Osteocyte (in vitro differentiated cells): ENCODE measurements at places on chromosomes 7 and 10. TPM values are rescaled to one million over a fixed set of nuclear protein-coding genes. Genes with fewer than 3 reads are reported as not detected.

GRCh38 chr7:42175834-42176723, 60.9 kb downstream of the GLI3 start:
- no peak overlapping the region for H3K27ac ChIP-seq
- peaks cover 32% of the 10 kb centered on the region for H3K36me3 ChIP-seq
- H3K27me3 ChIP-seq, result no peaks in the 10 kb centered on the region

GRCh38 chr7:71021131-71021530, 110.8 kb upstream of the GALNT17 start:
- H3K4me1 ChIP-seq, result no peaks in the 10 kb centered on the region
- no peak for DNase-seq
- no peak overlapping the region for H3K4me3 ChIP-seq
- no peaks in the 10 kb centered on the region for H3K36me3 ChIP-seq
- no peaks in the 10 kb centered on the region for H3K27me3 ChIP-seq

Gene UCN3
- total RNA-seq, result not detected in 2 replicates

DNA sequence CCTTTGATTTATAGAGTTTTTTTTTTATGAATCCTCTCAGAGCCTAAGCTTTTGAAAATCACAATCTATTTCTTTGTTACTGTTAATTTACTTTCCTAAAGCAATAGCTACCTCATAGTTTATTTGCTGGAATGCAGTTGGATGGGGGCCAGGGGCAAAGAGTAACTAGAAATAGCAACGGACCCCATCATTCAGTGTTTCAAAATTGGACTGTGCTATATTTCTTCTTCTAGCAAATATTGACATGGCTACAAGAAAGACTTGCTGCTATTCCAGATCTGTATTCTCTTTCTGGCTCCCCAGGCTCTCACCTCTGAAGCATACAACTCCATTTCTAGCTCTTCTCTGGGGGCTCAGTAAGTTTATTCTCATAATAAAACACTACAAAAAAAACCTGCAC, 661.6 kb upstream of the NRG3 start:
- no peaks in the 10 kb centered on the region for H3K4me1 ChIP-seq

GRCh38 chr10:132847416-132847777, 61.5 kb upstream of the NKX6-2 start:
- no peaks in the 10 kb centered on the region for H3K4me1 ChIP-seq
- no peak overlapping the region for H3K27ac ChIP-seq
- H3K27me3 ChIP-seq, result peaks cover 4% of the 10 kb centered on the region
- no peak overlapping the region for H3K4me3 ChIP-seq
- peak; percentile 81 for DNase-seq

Gene ALOX5
- not detected in 2 replicates for total RNA-seq

Gene EBLN1
- total RNA-seq, result not detected in 2 replicates

DNA sequence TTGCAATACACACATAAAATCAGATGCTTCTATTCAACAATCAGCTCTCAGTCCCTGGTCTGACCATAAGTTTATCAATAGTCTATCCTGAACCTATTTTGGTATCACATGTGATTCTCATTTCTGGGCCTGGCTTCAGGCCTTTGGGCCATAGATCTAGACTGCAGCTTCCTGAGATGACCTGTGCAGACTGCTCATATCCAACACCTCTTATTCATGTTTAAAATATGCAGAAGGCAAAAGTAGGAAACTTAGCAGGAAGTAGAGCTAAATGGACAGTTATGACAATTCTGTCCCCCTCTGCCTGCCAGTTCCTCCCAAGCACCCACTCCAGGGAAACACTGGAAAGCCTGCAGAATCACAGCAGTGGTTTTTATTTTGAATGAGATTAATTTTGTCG, 53.3 kb downstream of the C7orf25 start:
- no peak overlapping the region for H3K27ac ChIP-seq
- no peak for DNase-seq
- no peaks in the 10 kb centered on the region for H3K27me3 ChIP-seq
- peaks cover 4% of the 10 kb centered on the region for H3K4me1 ChIP-seq
- no peak overlapping the region for H3K4me3 ChIP-seq

Gene PAPOLB
- total RNA-seq, result 0.10 and 0.13 TPM in 2 replicates

DNA sequence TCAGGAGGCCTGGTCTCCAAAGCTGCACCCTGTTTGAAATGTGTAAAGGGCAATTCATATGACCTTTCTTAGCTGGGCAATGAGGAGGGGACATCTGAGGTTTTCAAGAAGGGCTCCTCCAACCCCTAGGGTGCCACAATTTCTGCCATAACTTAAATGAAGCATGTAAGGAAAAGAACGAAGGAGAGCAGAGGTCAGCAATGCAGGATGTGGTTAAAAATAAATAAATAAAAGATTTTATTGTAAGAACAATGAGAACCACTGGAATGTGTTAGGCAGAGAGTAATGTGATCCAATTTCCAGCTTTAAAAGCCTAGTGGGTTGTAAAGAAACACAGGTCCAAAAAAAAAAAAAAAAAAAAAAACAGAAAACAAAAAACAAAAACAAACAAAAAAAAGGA, 673.1 kb downstream of the TNS3 start:
- H3K36me3 ChIP-seq, result no peaks in the 10 kb centered on the region
- no peak for DNase-seq
- H3K27me3 ChIP-seq, result no peaks in the 10 kb centered on the region
- H3K4me1 ChIP-seq, result peaks cover 30% of the 10 kb centered on the region

Gene ATOH7
- total RNA-seq, result not detected in 2 replicates

DNA sequence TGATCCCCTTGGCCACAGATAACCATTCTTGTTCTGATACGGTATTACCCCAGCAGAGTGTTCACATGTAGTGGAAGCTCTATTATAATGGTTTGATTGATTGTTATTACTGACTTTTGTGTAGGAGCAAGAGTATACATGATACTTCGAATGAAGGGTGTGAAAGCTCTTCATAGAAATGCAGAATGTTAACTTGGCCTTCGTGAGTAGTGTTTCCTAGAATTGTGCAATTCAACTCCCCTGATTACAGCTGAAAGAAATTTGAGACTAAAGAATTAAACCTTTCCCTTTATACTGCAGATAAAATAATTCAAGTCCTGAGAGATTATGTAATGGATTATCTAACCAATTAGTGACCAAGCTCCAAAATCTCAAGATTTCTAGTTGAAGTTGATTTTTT, 38.2 kb downstream of the MKLN1 start:
- peaks cover 61% of the 10 kb centered on the region for H3K4me1 ChIP-seq
- H3K27ac ChIP-seq, result no peak overlapping the region
- no peak for DNase-seq
- H3K4me3 ChIP-seq, result no peak overlapping the region
- no peaks in the 10 kb centered on the region for H3K27me3 ChIP-seq
- H3K36me3 ChIP-seq, result peaks cover 1% of the 10 kb centered on the region

Gene PLAU
- total RNA-seq, result 112 and 118 TPM in 2 replicates

- H3K4me3 ChIP-seq, result peak overlapping the region; percentile 82
- H3K36me3 ChIP-seq, result no peaks in the 10 kb centered on the region
- peaks cover 28% of the 10 kb centered on the region for H3K4me1 ChIP-seq
- peaks cover 37% of the 10 kb centered on the region for H3K27me3 ChIP-seq
Observed at GRCh38 chr10:7407368-7408290, 3.2 kb downstream of the SFMBT2 start.

GRCh38 chr7:32026083-32026425, 44.2 kb downstream of the PDE1C start:
- no peaks in the 10 kb centered on the region for H3K27me3 ChIP-seq
- H3K27ac ChIP-seq, result no peak overlapping the region
- no peak overlapping the region for H3K4me3 ChIP-seq

DNA sequence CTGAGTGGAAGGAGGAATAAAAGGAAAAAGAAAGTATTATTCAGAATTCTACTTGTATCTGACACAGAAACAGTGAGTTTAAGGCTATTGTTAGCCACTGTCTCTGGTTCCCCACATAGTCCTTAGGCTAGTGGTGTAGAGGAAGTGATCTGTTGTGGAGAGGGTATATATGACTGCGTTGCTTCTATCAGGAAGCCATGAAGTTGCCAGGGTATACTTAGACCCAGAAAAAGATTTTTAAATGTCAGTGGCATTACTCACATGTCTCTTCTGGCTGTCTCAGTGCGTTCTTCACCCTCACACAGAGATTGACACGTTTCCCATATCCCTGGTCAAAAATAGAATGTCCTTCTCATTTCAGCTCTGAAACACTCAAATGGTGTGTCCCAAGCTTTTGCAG, 72.7 kb downstream of the SEM1 start:
- no peak for DNase-seq
- no peaks in the 10 kb centered on the region for H3K36me3 ChIP-seq
- no peak overlapping the region for H3K27ac ChIP-seq
- H3K27me3 ChIP-seq, result no peaks in the 10 kb centered on the region

DNA sequence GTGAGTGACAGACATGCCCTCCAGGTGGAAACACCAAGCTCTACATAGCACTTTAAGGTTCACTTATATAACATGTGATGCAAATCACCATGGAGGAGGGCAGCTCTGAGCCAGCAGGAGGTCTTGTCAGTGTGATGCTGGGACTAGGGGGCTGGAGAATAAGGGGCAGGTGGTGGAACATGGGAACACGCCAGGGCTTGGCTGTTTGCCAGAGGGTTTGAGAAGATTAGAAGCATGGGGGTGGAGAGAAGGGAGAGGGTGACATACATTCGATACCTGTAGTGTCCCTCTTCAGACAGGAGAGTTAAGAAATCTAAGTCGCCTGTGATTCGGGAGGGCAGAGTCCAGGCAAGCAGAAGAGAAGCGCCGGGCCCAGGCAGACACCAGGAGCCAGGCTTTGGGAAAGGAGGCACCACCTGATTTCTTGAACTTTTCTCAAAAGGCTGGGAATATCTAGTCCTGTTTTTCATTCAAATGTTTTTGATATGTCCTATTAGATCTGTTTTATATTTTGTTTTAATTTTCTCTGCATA, 16.9 kb upstream of the LAMB4 start:
- no peak overlapping the region for H3K27ac ChIP-seq
- DNase-seq, result no peak
- H3K4me3 ChIP-seq, result no peak overlapping the region
- H3K36me3 ChIP-seq, result peaks cover 11% of the 10 kb centered on the region
- H3K27me3 ChIP-seq, result no peaks in the 10 kb centered on the region

DNA sequence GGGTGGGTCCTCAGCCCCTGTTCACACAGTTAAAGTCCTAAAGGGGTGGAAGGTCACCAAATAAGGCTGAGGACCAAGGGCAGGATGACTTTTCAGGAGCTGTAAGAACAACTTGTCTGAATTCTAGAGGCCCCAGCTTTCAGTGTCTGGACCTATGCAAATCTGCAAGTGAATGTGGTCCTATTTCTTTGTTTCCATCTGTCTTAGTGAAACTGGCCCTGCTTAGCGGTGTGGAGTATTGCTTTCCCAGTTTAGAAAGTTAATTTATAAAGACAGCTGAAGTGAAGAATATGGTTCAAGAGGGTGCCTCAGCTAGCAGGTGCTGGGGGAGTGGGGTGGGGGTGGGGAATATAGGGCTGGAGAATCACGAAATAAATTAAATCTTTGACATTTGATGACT, 40.1 kb downstream of the HHEX start:
- no peak overlapping the region for H3K4me3 ChIP-seq
- H3K36me3 ChIP-seq, result peaks cover 2% of the 10 kb centered on the region
- H3K27ac ChIP-seq, result no peak overlapping the region
- no peaks in the 10 kb centered on the region for H3K4me1 ChIP-seq
- DNase-seq, result no peak
- H3K27me3 ChIP-seq, result peaks cover 33% of the 10 kb centered on the region

GRCh38 chr7:145156834-145157233, 321.0 kb upstream of the TPK1 start:
- H3K27me3 ChIP-seq, result no peaks in the 10 kb centered on the region
- no peak for DNase-seq
- H3K4me3 ChIP-seq, result no peak overlapping the region
- no peaks in the 10 kb centered on the region for H3K36me3 ChIP-seq
- no peak overlapping the region for H3K27ac ChIP-seq

Gene FAM25C
- total RNA-seq, result not detected in 2 replicates

Gene CCDC3
- total RNA-seq, result 14.1 and 15.0 TPM in 2 replicates

Gene FAM25G
- not detected in 2 replicates for total RNA-seq
